ENCODE measurements at places on chromosomes 7 and 10. TPM values are rescaled to one million over a fixed set of nuclear protein-coding genes. Genes with fewer than 3 reads are reported as not detected.

DNA sequence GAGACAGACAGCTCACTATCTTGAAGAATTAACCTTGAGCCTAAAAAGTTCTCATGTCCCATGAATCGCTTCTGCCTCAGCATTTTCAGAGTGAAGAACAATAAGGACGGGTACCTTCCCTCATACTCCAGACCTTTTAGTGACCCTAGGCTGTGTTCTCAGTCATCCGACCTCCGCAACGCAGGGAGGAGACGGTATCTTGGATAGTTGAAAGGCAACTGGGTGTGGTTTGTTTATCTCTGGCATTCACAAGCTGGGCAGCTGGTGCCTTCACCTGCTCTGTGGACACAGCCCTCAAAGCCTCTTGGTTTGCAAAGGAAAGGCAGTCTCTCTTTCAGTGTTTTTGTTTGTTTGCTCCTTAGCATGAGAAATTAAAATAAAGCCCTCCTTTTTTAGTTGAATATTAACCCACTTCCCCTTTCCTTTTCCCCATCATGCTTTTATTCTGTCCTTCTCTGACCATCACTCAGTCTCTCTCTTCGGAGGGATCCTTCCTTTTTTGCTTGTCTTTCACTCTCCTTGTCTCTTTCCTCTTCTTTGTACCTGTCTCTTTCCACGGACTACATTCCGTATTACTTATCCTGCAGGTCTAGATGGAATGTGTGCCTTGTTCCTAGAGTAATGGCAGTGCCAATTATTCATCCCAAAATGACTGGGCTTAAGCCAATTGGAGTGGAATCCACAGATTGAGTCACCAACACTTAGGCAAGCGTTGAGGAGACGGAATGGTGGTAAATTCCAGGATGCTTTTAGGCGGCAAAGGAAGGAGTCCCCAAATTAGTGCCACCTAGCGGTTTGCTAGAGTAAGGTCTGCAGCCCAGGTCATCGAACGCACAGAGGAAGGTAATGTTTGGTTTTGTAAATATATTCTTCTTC is 45.8 kb downstream of the PRR15 start:
- DNase-seq, result peak; percentile 89

GRCh38 chr10:87759551-87759950 is 58.5 kb downstream of the ATAD1 start:
- no peak for DNase-seq

DNA sequence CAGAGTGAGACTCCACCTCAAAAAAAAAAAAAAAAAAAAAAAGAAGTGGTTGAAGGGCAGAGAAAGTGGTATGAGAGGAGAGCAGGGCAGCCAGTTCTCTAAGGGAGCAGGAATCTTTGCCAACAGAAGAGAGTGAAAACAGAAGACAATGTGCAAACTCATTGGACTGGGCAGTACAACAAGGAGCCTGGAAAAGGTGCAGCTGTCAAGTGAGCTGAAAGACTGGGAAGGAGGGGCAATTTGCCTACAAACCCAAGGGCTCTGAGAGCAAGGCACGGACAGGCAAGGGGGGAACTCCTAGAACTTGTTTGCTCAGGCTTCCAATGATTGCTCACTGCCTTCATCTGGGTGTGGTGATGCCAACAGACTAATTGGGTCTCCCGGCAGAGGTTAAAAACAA is 9.5 kb downstream of the ACTR1A start:
- DNase-seq, result peak; percentile 66

The HMX2 gene
- not detected for total RNA-seq
